ENCODE measurements at places on chromosomes 7 and 10.
A peak's percentile ranks its signal among the peaks of the same experiment; 100 is the strongest.

DNA sequence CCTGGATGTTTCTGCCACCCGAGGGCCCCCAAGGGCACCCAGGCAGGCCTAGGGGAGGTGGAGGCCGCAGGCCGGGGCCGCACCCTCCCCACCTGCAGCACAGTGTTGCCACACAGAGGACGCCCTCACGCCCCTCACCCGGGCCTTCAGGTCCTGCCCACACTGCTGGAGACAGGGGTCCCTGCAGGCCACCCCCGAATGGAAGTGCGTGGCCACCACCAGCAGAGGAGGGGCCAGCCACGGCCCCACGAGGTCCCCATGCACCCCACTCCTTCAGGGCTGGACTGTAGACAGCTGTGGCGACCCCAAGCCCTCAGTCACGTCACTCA lies 35.4 kb downstream of the ADAP1 start:
- DNase-seq: no peak

GRCh38 chr10:3961082-3961481 lies 176.1 kb upstream of the KLF6 start:
- DNase-seq: peak; percentile 41

DNA sequence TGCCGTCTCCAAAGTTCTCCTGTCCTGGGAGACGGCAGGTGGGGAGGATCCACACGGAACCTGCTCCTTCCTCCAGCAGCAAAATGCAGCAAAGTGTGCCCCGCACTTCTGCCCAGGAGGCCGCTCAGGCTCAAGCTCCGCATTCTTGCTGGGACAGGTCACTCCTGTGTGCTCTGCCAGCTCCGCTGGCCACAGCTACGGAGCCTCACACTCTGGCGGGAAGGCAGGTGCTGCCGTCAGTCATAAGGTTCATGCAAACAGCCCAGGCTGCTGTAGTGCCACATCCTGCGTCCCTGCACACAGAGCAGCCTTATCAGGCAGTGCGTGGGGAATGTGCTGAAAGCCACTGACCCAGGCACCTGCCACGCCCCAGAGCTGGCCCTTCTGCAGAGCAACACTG lies 22.4 kb downstream of the ADGRA1 start:
- no peak for DNase-seq

GRCh38 chr7:41425926-41426325 lies 277.0 kb downstream of the INHBA start:
- DNase-seq: no peak

GRCh38 chr7:107810626-107811025 lies 7.6 kb upstream of the SLC26A3 start:
- DNase-seq: no peak

DNA sequence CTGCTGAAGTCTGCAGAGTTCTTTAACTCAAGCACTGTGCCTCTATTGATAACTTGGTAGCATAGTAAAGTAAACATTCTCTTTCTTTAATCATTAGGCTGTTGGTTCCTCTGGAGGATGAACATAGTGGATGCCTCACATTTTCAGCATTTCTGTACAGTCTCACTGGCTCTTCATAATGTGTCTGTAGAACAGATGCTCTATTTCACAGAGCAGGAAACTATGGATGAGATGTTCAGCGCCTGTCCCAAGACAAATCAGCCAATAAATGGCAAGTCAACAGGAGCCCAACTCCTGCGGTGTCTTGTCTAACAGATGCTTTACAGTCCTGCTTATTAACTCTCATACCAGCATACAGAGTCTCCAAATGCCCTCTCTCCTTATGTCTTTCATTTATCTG lies 36.5 kb downstream of the NRBF2 start:
- no peak for DNase-seq

- DNase-seq: no peak
Observed at GRCh38 chr10:106189292-106189691, 975.2 kb downstream of the SORCS1 start.

DNA sequence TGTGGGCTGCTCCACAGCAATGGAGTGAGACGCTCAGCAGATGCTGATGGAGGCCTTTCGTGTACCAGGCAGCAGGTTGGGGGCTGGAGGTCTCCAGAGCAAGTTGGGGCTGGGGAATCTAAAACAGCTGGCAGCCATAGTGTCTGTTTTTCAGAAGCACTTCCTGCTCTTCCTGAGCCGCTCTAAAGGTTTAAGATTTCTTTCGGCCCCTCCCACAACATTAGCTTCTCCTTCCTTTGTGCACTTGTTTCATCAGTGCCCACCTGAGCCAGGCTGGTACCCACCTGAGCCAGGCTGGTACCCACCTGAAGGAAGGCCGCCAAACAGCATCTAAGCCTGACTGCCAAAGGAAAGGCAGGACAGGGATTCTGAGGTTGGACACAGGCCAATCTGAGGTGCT lies 18.4 kb upstream of the WAPL start:
- no peak for DNase-seq

DNA sequence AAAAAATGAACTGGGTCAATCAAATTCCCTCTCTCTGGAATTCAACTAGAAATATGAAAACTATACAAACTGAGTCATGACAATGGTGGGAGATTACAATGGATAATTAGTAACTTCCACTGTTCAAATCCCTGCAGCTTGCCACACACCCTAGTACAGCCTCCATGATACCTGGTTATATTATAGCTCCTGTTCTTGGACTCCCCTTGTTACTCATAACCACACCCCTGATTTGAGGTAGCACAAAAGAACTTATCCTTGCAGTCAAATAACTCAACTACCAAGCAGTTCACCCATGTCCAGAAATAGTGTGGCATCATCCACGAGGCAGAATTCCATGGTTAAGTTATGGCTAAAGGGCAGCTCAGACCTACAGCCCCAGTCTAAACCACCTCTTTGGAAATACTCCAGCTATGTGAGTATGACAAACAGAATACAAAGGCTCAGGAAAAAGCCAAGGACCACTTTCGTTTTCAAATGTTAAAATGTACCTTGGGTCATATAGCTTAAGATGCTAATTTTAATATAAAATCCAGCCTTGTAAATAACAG lies 164.7 kb downstream of the CPEB3 start:
- DNase-seq: no peak

GRCh38 chr10:4767033-4767814 lies 58.8 kb upstream of the AKR1E2 start:
- no peak for DNase-seq

- no peak for DNase-seq
Observed at GRCh38 chr7:131233193-131233592, 94.5 kb upstream of the MKLN1 start.

- no peak for DNase-seq
Observed at GRCh38 chr7:106848049-106848448, 17.0 kb upstream of the PIK3CG start.
